ELF-1 (cell line): ENCODE measurements at places on chromosomes 16 and 17.

DNA sequence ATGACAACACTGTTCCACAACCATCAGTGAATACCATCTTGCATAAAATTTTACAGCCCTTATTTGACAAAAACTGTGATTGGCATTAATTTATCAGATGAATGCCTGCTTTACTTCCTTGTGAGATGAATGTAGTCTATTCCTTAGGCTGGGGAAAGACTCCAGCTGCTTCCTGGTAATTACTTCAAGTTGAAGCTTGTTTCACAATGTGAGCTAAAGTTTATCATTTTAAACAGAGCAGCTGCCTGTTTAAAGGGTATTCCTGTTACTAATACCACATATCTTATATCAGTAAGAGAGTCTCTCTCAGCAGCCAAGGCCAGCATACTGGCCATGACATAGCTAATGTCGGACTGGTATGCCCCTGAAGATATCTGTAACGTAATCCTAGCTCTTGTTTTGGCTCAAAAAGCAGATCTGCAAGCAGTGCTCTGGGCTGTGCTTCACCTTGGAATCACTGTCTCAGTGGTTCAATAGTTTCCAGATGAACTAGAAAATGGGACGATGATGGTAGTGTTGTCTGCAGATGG lies 13.2 kb upstream of the ARL2BP start:
- no peak for DNase-seq

DNA sequence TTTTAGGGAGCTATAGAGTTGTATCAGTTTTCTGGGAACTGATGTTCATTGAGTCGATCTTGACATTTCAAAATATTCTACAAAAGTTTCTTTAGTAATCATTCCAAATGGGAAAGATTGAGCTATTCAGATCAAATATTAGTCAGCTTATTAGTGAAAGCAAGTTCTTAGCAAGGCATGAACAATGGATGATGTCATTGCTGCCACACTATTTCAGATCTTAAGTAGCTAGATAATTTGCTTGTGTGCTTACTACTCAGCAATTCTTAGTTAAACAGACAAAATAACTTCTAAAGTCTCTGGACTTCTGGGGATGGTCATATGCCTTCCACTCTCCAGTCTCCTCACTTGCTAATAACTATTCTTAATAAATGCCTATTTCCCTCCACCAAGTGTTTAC lies 69.0 kb upstream of the CDH8 start:
- DNase-seq = no peak

- DNase-seq = peak; percentile 85
Observed at GRCh38 chr17:31074772-31075555, 19.8 kb upstream of the NF1 start.

DNA sequence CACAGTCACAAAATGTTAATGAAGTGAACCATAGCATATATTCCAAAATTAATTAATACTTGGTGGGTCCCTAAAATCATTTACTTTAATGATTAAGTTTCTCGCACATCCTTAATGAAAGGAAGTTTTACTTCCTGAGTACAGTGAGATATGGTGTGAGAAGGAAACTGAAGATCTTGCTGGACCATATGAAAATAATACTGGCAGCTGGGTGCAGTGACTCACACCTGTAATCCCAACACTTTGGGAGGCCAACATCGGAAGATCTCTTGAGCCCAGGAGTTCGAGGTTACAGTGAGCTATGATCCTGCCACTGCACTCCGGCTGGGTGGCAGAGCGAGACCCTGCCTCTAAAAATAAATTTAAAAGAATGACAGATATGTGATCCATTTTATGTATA lies 62.5 kb downstream of the ABCA8 start:
- DNase-seq = no peak

- no peak for DNase-seq
Observed at GRCh38 chr16:49554681-49555080, 181.1 kb downstream of the C16orf78 start.

GRCh38 chr17:6476810-6477179 lies 32.5 kb downstream of the PIMREG start:
- no peak for DNase-seq

DNA sequence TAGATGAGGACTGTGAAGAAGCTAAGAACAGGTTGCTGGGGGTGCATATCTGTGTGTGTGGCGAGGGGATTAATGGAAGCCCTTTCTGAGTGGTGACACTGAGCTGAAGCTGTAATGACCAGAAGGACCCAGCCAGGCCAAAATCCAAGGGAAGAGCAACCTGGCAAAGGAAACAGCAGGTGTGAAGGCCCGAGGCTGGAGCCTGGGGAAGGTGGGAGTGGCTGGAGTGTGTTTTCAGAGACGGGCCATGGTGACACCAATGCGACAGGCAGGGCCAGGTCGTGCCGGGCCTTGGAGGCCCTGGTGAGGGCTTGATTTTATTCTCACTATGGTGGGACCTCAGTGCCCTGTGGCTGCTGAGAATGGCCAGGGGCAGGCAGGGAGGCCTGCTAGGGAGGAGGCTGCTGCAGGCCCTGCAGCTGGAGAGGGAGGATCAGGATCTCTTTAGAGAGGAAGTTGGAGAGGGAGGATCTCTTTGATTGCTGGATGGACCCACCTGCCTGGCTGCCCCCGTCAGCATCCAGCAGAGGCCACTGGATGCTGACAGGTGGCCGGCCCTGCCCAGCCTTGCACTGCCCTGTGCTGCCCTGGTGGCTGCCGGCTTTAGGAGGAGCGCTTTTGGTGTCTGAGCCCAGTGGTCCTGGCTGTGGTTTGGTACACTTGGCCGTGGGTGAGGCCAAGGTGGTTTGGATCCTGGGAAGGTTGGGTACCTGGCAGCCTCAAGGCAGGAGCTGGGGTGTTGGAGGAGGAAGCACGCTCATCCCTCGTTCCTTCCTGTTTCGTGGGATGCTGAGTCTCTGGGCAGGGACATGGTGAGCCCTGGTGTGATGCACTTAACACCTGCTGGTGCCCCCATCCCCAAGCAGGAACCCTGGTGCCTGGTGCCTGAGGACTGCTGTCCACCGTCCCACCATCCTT lies 188.3 kb downstream of the SEC14L1 start:
- no peak for DNase-seq

- DNase-seq = no peak
Observed at GRCh38 chr17:3770466-3770865, 30.5 kb downstream of the ITGAE start.

DNA sequence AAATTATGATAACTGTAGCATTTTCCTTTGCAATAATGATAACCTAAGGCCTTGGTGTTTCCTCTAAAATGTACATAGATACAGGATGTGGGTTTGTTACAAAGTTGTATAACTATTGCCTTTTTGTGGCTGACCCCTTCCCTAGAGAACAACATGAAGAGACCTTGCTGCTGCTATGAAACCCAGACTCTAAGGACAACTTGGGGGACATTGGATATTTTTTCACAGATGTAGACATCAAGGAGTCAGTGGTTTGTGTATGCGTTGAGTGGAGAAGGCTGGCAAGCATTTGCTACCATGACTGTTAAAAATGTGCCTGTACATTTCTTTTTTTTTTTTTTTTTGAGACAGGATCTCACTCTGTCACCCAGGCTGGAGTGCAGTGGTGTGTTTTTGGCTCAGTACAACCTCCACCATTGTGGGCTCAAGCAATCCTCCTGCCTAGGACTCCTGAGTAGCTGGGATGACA lies 12.3 kb downstream of the HMOX2 start:
- DNase-seq = no peak

DNA sequence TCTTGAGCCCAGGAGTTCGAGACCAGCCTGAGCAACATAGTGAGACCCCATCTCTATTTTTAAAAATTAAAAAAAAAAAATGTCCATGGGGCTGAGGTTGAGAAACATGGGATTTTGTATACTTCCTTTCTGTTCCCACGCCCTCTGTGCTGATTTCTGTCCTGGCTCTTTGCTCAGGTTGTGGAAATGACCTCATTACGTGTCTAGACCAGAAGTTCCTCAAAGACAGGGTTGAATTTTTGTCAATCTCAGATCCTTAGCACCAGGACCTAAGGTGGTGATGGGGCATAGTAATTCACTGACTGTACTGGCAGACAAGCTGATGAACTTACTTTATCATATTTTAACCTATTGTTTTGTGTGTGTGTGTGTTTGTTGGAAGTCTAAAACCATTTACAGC lies 11.2 kb upstream of the HNF1B start:
- DNase-seq = no peak

GRCh38 chr17:632560-632959 lies 82.1 kb downstream of the VPS53 start:
- DNase-seq = no peak

DNA sequence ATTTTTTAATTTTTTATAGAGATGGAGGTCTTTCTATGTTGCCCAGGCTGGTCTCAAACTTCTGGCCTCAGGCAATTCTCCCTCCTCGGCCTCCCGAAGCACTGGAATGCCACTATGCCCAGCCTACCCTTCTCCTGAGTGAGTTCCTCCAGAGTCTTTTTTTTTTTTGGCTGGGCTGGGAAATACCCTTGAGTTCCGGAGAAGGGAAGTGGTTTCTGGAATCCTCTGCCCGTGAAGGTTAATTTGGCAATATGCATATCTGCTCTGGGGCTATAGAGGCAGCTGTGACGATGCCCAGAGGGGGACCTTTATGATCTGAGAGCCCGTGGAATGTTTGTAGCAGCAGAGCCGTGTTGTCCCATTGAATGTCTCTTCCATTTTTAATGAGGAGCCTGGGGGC lies 217.5 kb downstream of the RBFOX1 start:
- peak; percentile 63 for DNase-seq

- no peak for DNase-seq
Observed at GRCh38 chr17:38439436-38439835, 11.2 kb downstream of the ARHGAP23 start.

DNA sequence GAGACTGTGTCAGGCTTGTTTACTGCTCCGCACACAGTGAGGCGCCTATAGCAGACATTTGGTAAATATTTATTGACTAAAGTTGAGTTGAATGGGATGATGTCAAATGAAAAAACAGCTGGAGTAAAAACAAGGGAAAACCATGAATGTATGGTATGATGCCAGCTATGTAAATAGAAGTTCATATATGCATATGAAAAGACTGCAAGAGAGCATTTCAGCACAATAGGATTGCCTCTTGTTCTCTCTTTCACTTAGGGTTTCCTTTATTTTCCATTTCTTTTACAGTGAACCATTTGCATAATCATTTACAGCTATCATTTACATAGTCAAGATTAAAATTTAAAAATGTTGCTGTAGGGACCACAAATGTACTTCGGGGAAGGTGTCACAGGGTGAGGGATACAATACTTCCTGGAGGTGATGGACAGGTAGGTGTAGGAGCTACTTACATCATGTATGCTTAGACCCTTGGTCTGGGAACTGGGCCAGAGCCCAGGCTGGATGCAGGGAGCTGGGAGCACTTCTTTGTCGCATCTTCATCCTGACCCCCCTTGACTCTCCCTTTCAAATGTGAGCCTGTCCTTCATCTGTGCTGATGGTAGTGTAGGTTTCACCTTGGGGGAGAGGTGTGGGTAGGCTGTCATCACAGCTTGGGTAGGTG lies 113.3 kb downstream of the UTP18 start:
- no peak for DNase-seq

DNA sequence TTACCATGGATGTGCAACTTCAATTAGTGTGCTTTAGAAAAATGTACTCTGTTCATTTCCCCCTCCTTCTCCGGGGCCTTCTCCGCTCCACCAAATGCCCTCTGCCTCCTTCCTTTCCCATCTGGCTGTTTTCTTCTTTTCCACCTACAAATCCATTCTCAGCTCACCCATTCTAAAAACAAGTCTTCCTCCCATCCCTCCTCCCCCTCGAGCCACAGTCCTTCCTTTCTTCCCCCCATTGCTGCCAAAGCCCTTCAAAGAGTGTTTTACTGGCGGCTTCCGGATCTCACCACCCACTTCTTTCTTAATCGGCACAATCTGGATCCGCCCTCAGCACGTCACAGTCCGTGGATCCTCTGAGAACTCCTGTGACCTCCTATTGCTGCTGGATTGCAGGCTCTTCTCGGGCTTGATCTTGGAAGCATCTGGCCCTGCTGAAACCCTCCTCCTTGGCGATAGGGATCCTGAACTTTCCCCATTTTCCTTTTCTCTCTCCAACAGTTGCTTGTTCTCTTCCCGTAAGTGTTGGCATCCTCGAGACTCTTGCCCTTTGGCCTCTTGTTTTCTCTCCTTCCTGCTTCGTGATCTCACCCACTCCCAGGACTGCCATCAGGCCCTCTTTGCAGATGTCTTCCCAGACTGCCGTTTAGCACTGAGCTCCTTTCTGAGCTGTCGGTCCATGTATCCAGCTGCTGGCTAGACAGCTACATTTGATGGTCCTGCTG lies 36.0 kb upstream of the FBXO47 start:
- no peak for DNase-seq

- DNase-seq = no peak
Observed at GRCh38 chr16:50578137-50578536, 29.9 kb downstream of the NKD1 start.

- peak; percentile 87 for DNase-seq
Observed at GRCh38 chr17:49996495-49997300, 1.7 kb upstream of the DLX3 start.

GRCh38 chr17:79905832-79906231 lies 66.6 kb upstream of the CBX4 start:
- no peak for DNase-seq

DNA sequence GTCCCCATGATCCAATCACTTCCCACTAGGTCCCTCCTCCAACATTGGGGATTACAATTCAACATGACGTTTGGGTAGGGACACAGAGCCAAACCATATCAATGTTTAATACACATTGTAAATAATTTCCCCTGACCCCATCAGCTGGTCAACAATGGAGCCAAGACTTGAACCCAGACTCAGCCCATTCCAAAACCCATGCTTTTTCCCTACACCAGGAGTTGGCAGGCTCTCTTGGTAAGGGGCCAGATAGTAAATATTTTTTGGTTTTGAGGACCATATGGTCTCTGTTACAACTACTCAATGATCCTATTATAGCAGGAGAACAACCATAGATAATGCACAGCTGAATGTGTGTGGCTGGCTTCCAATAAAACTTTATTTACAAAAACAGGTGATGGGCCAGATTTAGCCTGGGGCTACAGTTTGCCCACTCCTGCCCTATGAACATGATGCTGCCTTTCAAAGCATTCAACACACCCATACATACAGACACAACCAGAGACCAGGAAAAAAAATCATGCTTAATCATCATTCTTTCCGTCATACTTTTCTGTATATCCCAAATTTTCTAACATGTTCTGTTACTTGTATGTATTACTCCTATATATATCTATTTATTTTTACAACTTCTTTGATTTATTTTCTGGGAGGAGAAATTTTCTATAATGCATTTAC lies 22.1 kb upstream of the MSI2 start:
- no peak for DNase-seq

GRCh38 chr17:78474614-78475146 lies 96.2 kb downstream of the PGS1 start:
- no peak for DNase-seq
